Motor neuron (in vitro differentiated cells): ENCODE measurements at places on chromosomes 6 and 20.

DNA sequence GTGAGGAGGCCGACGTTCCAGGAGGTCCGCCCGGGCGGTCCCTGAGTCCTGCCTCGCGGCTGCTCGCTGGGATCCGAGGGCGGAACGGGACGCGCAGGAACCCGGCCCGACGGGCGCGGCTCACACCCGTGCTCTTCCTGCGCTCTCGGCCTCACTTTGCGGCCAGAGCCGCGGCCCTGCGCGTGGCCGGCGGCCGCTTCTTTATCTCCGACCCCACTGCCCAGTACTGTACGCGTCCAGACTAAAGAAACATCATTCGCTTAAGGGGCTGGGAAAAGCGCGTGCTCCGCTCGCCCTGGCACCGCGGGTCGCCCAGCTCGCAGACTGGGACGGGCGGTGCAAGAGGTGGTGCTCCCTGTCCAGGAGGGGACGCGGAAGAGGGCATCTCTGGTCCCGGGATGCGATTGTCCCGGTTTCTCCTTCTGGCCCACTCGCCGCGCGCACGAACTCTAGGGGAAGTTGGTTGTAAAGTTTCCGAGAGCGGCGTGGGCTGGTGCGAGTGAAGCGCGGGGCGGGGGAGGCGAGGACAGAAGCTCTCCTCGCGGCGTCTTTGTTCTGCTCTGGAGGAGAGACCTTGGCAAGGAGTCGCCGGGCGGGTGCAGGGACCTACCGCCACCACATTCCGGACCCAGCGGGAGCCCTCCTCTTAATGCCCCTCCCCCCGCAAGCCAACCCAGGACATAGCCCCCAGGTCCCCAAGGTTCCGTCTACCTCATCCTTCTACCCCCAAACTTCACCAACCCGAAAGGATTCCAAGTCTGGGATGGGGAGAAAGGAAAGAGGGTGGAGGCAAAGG, 71.0 kb downstream of the SOX4 start:
- peak; percentile 26 for ATAC-seq

- no peak for ATAC-seq
Measured at GRCh38 chr6:48212501-48212900, 101.5 kb upstream of the PTCHD4 start.

DNA sequence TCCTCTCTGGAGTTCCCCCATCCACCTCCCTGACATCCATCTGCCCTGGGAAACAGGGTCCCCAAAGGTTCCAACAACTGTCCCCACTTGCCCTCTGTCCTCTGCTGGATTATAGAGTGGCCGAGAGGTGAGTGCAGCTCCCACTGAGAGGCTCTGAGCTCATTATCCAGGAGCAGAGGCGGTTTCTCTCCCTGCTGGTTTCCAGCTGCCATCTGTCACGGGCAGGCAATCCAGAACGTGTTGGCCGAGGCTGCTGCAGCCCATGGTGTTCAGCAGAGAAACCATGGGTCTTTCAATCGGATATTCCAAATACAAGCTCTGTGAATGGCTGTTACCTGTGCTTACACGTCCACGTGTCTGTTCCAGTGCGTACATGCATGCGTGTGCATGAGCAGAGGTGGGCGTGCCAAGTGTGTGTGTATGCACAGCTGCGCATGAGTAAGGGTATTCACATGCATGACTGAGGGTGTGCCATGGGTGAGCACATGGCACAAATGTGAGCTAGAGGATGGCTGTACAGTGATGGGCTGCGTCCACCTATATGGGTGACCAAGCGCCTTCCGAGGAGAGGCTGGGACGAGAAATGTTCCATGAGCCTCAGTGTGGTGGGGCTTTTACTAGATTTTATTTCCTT, 183.7 kb upstream of the PMEPA1 start:
- ATAC-seq = no peak

GRCh38 chr6:149834513-149835481, 29.4 kb downstream of the LRP11 start:
- no peak for ATAC-seq

DNA sequence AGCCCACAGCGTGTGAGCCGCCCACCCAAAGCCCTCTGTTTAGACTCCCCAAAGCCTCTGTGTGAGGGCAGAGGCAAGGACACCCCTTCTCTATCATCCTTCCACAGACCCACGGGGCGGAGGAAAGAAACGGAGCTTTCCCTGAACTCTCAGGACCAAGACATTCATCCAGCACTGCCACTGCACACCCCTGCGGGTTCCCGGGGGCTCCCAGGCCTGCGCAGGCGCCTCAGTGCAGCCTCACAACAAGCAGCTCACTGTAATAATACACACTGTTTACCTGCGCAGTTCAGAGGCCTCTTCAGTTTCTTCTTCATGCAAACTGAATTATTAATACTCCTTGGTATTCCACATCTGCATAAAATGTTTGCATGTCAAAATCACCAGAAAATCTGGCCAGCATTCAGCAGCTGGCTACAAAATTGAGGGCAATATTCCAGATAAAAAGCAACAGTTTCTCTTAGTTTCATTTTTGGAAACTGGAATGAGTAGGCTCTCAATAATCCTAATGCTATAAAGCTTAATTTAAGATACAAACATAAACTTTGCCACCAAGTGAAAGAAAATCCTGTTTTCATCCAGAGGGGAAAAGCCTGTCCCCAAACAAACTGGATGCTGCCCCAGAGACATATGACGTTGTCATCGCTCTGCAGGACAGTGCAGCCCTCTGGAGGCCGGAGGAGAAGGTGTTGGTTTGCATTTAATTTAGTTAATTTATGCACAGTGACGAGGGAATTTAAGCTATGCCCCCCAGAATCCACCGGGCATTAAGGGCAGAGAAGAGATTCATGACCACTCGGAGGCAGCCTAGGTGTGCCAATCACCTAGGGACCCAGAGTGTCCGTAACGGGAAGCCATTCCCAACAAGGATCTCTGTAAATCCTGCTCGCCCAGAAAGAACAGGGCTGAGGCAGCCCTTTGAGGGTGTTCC, 45.3 kb downstream of the NINL start:
- ATAC-seq = peak; percentile 75

GRCh38 chr20:38032585-38033329, 499 bp downstream of the TTI1 start:
- no peak for ATAC-seq

DNA sequence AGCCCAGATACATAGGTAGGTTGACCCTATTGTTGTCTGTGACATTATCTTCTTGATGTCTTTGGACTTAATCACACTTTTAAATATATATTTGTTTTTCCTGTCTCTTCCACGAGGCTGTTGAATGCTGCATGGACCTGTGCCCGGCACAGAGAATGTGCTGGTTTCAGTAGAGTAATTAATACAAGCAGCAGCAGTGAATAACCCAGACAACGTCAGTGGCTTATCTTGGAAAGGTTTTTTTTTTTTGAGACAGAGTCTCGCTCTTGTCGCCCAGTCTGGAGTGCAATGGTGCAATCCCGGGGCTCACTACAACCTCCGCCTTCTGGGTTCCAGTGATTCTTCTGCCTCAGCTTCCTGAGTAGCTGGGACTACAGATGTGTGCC, 108.2 kb downstream of the CDH26 start:
- ATAC-seq = no peak

GRCh38 chr6:137970368-137970767, 103.3 kb downstream of the TNFAIP3 start:
- no peak for ATAC-seq

DNA sequence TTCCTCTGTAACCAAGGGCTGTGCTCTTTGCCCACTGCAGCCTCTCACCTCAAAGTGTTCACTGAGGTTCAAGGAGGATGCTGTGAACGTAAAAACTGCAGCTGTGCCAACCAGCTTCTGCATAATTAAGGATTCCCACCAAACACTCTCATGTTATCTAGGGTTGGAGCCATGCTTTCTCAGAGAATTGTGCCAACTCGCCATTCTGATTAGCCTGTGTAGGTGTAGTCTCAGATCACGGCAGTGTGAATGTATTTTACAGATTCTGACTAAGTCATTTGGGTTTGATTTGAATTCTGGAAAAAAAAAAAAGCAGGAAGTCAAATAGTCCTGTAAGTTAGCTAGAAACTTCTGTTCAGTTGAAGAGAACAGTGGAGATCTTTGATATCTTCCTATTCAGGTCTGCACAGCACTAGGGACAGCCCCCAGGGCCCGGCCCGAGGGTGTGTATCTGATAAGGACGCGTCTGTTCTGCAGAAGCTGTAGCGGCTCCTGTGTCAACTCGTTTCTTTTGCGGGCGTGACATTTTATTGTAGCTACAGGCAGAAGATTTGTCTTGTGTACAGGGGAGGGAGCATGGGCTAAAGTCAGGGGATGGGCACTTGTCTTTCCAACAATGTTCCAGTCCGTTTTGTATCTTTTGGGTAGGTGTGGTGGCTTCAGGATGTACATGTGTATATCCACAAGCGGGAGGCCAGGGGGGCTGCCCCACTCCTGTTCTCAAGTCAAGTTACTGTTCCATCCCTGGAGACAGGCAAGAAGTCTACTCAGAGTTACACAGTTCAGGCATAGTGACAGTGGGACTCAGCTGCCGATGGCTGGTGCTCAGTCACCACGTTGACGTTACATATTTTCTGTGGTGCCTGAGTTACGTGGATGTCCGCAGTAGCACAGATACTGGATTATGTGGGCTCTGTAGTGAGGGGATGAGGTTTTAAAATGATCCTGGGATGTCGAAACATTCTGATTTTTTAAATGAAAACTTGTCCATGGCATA, 12.4 kb downstream of the IRF4 start:
- ATAC-seq = no peak

DNA sequence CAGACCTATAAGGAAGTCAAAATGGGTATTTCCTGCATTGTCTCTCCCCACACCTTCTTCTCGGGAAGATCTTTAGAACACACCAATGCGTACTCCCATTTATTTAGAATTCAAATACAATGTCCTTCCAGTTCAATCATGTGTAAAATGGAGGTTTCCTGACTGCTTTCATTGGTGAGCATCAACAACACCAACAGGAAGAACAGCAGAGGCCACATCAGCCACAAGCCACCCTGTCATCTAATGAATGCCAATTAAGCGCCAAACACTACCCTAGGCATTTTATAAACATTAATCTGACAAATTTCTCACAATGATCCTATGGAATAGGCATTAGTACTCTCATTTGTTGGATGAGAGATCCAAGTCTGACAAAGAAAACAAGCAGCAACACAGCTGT, 68.4 kb upstream of the SMLR1 start:
- no peak for ATAC-seq

DNA sequence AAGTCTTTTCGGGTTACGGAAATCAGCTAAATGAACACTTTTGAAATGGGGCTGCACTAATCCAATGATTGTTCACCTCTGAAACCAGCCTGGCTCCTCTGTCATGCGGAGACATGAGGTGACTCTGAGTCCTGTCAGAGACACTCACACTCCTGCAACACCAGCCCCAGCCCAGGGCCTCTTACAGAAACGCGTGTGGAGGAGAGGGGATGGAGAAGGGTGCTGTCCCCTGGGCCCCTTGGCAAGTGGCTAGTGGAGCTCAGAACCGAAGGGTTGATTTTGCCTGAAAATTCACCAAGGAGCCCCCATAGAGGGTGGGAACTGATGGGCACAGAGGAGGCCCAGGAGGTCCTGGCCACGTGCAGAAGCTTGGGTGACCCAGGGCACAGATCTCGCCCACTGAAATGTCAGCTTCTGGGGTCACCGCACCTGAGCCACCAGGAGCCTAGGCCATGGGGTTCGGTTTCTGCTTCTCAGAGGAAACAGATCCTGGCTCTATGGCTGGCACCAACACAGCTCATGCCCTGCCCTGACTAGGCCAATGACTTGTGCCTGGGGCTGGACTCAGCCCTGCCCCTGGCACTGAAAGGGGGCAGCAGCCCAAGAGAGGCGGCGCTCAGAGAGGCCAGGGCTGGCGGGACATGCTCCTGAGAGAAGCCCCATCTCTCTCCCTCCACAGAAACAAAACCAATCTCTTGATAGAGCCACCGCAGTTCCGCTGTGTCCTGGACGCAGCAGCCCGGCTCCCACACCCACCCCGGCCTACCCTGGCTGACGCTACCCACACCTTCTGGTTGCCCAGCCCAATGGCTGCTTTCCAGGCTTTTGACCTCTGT, 144.7 kb downstream of the ERMARD start:
- no peak for ATAC-seq

DNA sequence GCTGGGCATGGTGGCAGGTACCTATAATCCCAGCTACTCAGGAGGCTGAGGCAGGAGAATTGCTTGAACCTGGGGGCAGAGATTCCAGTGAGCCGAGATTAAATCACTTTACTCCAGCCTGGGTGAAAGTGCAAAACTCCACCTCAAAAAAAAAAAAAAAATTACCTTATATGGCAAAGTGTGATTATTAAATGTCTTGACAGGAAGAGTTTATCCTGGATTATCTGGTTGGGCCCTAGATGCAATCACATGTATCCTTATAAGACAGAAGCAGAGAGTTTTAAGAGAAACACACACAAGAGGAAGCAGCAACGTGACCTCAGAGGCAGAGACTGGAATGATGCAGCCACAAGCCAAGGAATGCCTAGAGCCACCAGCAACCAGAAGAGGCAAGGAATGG, 11.0 kb downstream of the ADA start:
- no peak for ATAC-seq
